ENCODE measurements at places on chromosomes 16 and 17.

GRCh38 chr16:9695152-9695551 lies 487.1 kb downstream of the GRIN2A start:
- DNase-seq: no peak

DNA sequence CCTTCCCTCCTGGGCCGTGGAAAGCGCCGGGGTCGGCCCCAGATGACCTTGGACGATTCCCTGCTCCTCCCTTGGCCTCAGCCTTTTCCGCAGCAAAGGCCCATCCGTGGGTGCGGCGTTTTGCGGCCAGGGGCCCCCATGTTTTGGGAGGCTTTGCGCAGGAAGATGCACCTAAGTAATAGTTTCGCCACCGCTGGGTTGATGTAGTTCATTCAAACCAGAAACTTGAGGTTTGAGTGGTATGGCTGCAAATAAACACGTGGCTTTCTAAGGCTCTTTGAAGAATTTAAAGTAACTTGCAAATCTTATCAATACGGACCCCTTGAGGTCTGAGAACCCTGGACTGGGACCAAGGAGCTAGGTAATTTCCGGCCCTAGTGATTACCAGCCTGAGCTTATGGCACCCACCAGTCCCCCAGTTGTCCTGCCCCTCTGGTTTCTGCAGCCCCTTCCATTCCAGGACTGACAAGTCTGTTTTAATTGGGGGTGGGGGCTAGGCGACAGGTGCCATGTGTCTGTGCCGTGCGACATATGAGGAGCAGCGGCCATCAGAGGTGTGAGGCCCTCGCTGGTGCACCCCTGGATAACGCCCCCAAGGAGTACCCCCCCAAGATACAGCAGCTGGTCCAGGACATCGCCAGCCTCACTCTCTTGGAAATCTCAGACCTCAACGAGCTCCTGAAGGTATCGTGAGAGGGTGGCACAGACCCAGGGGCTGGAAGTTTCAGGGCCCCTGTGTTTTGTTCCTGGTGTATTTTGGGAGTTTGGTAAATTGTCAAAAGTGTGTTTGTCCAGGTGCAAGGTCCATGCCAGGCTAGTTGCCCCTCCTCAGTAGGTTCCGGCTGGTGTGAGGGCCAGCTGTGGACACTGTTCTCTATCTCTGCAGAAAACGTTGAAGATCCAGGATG lies 834 bp downstream of the MRPL12 start:
- no peak for DNase-seq

GRCh38 chr17:78997231-78997741 lies 12.3 kb downstream of the CANT1 start:
- no peak for DNase-seq

DNA sequence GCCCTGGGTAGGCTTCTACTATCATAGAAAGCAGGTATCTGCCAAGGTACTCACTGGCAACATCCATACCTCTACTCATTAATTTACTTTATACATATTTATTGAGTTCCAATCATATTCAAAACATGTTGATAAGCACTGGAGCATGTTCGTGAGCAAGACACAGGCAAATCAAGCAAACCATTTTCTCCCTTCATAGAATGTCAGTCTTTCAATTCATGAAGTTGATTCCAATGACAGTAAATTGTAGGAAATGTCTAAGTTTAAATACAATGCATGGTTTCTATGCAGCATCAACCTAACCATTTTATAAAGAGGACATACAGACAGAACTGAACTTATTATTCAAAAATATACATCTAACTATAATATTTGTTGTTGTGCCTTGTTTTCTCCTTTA lies 978.6 kb downstream of the CDH8 start:
- no peak for DNase-seq

GRCh38 chr16:30361180-30361579 lies 6.1 kb upstream of the CD2BP2 start:
- DNase-seq: no peak

GRCh38 chr17:68148936-68149335 lies 98.9 kb upstream of the AMZ2 start:
- DNase-seq: no peak

DNA sequence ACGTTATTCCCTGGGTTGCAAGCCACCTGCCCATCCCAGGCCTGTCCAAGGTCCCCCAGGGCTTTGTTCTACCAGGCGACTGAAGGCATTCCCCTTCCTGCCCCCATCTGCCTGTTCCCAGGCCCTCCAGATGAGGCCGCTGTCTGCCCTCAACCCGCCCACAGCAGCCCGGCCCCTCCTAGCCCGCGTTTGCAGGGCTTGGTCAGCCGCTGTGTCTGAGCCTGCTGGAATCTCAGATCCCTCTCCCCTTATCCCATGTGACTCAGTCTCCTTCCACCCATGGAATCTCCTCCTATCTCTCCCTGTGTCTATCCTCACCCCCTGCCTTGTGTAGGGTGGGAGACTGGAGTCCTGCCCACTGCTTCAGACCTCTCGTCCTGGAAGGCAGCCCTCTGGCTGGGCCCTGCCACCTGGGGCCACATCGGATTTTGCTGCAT lies 186.0 kb upstream of the TNRC6C start:
- DNase-seq: peak; percentile 34

- DNase-seq: no peak
Measured at GRCh38 chr17:43669971-43670644, 8.4 kb upstream of the MEOX1 start.

DNA sequence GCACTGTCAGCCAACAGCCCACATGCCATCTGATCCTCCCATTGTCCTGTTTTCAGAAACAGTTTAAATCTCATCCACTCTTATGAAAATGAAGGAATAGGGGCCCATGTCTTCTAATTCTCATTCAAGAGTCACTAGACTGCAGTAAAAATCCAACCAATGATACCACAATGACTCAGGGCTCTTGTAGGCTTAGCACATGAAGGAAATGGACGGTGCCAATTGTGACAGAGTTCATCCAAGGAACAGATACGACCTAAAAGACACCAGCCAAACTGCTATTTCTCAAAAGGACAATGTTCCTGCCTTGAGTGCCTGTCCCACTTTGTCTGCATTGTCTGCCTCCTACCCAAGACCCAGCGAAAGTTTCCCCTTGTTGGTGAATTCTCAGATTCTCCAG lies 204.8 kb upstream of the COX10 start:
- DNase-seq: no peak

DNA sequence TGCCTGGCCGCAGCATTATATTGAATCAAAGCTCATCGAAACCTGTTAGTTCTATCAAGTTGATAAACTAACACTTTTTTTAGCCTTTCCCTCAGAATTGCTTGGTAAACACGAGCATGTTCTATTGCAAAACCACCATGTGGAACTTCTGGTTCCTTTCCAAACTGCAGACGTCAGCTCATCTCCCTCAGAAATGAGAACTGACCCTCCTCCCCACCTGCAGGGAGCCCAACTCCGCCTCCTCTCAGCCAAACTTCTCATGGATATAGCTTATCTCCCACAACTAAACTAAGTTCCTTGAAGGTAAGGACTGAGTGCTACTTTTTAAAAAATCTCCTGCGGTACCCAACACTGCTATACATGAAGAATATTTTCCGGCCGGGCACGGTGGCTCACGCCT lies 6.7 kb downstream of the SHMT1 start:
- no peak for DNase-seq
